ENCODE measurements at places on chromosomes 7 and 10. TPM values are rescaled to one million over a fixed set of nuclear protein-coding genes. Genes with fewer than 3 reads are reported as not detected.

The DEPP1 gene
- total RNA-seq = 182 TPM

The PRKRIP1 gene
- total RNA-seq = 9.1 TPM

DNA sequence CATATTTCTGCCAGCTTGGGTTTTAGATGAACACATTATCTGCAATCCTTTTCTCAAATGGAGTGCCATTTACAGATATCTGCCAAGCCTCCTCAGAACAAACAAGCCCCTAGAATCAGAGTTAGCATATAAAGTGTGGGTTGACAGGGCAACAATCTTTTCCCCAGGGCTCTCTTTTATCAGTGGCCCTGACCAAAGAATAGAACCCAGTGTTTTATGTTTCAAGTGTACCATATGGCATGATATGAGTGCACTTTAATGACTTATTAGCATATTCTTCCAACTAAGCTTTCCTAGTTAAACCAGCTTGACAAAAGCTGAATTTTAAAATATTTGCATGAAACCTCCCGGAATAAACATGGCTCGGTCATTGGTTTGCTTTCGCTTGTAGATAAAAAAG lies 57.3 kb downstream of the EVX1 start:
- DNase-seq = no peak

GRCh38 chr10:6082496-6083395 lies 6.1 kb upstream of the RBM17 start:
- no peak for DNase-seq

- no peak for DNase-seq
These were observed 29.0 kb downstream of the GSTO2 start for GRCh38 chr10:104297697-104298660.
